ENCODE measurements at places on chromosomes 5 and 9.

- no peak for DNase-seq
These were observed 5.1 kb downstream of the SEMA5A start for GRCh38 chr5:9540791-9541190.

GRCh38 chr9:13427587-13427986 is 148.1 kb upstream of the MPDZ start:
- DNase-seq = no peak

- DNase-seq = no peak
These were observed 12.8 kb upstream of the NUP214 start for GRCh38 chr9:131112374-131113154.

- DNase-seq = no peak
These were observed 1.5 kb downstream of the SPOCK1 start for GRCh38 chr5:137497396-137498290.

DNA sequence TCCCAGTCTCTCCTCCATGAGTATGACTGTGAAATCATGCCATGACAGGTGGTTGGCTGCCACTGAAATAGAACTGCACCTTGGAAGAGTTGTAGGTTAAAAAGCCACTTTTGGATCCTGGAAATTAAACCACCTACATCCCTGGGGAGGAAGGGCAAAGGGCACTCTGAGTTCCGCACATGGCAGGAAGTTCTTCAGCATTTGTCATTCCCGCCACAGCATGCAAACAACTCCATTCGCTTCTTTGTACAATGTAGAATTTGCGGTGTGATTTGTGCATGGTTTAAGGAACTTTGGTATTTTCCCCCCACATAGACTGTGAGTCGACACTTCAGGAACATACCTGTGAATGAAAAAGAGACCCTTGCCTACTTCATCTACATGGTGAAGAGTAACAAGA is 9.8 kb downstream of the SAP30L start:
- DNase-seq = no peak

DNA sequence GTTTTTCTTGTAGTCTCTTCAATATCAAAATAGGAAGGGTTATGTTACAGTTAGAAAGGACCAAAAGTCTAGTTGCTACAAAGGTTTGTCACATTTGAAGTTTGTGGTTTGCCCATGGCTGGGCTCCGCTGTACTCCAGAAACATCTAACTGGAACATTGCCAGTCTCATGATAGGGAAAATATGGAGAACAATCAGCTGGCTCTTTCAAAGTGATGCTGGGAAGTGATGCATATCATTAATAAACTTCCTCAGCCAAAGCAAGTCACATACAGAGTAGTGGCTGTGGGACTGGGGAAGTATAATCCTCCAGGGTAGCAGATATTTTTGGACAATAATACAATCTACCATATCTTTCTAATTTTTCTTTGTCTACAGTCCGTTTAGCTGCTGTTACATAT is 8.8 kb downstream of the BTF3 start:
- DNase-seq = no peak

DNA sequence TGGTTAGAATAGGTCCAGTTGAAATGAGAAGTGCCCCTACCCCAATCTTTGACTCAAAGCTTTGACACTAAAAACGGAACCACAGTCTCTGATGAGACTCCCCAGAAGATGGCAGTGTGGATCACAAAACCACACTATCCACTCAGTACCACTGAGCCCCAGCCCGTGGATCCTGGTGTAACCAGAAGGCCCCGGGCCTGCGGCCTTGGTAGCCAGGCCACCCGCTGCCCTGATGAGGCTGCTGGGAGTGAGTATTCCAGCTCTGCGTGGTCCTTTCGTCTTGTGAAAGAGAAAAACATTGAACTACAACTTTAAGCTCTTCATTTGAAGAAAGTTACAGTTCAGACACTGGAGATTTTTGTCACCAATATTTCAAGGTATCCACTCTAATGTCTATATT is 42.2 kb upstream of the FBP1 start:
- no peak for DNase-seq

DNA sequence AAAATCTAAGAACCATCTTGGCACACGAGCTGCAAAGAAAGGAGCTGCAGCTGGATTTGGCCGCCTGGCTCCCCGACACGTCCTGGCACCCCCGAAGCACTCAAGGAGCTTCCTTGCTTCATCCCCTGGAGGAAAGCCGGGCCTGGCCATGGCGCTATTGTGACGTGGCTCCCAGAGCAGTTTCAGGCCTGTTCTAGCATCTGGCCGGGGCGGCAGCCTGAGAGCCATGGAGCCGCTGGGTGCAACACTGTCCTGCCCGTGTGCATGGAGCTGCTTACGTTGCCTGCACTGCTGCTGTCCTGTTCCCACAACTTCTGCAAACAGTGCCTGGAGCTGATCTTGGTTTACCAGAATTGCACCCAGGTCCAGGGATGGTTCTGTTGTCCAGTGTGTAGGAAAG is 63.5 kb downstream of the PTPDC1 start:
- no peak for DNase-seq

GRCh38 chr9:28158451-28158850 is 585.2 kb upstream of the C9orf72 start:
- no peak for DNase-seq

- no peak for DNase-seq
These were observed 15.6 kb downstream of the STX17 start for GRCh38 chr9:99921875-99922710.

GRCh38 chr5:10607666-10608073 is 43.8 kb downstream of the ANKRD33B start:
- no peak for DNase-seq

DNA sequence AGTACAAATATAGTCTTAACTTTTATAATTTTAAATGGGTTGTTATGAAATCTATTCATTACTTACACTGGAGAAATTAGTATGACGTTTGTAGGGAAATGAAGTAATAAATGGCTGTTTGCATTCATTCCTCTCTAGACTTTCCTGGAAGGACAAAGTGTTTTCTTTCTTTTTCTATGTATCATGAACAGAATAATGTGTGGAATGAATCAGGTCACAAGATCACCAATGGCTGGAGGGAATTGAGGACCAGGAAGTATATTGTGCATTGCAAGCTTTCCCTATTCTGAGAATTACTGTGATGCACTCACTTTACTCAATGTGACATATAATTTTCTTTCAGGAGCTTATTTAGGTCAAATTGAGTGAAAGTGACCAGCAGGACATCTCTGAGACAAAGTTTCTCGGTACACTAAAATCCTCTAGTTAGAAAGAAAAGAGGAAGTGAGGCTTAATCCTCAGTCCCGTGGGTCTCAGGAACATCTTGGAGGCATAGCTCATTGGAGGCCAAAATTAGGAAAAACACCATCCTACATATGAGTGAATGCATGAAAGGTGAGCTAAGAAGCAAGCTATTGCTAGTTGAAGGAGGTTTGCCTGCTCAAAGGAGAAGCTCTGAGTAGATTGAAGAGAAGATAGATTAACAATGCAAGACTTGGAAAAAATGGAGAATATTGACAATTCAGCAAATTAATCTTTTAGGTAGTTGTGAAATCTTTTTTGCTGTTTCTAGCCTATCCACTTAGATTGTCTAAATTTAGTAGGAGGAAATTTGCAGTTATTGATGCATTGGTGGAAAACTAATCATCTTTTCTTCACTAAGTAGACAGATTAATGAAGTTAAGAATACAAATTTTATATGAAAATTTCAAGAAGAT is 28.0 kb downstream of the ERAP2 start:
- DNase-seq = no peak

GRCh38 chr9:101265261-101265660 is 119.5 kb downstream of the BAAT start:
- no peak for DNase-seq

- no peak for DNase-seq
These were observed 2.8 kb upstream of the TEX10 start for GRCh38 chr9:100355561-100355960.

- no peak for DNase-seq
These were observed 561.6 kb downstream of the TAF11L14 start for GRCh38 chr5:18195910-18196309.

DNA sequence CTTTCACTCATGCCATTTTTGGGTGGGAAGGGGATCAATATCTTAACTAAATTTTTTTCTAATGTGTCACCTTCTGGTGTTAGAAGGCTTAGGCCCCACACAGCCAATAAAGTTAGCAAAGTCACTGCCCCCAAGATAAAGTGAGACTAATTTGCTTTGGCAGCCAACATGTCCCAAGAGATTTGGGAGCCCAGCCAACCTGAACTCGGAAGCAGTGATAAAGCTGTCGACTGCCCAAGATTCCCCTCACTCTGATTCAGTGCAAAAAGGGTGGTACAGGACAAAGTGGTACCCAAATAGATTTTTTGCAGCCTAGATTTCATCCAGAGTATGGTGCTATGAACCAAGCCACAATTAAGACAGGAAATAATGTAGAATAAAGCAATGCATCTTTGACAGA is 572.5 kb upstream of the ARRDC3 start:
- no peak for DNase-seq

DNA sequence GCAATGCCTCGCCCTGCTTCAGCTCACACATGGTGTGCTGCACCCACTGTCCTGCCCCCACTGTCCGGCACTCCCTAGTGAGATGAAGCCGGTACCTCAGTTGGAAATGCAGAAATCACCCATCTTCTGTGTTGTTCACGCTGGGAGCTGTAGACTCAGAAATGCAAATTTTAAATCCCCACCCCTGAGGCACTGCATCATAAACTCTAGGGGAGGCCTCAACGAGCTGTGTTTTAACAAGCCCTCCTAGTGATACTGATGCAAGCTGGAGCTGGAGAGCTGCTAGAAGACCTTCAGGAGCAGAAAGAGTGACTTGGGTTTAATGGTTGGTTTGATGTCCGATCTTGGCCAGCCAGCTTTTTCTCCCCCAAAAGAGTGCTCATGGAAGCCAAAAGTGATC is 146.0 kb upstream of the MAST4 start:
- DNase-seq = no peak

DNA sequence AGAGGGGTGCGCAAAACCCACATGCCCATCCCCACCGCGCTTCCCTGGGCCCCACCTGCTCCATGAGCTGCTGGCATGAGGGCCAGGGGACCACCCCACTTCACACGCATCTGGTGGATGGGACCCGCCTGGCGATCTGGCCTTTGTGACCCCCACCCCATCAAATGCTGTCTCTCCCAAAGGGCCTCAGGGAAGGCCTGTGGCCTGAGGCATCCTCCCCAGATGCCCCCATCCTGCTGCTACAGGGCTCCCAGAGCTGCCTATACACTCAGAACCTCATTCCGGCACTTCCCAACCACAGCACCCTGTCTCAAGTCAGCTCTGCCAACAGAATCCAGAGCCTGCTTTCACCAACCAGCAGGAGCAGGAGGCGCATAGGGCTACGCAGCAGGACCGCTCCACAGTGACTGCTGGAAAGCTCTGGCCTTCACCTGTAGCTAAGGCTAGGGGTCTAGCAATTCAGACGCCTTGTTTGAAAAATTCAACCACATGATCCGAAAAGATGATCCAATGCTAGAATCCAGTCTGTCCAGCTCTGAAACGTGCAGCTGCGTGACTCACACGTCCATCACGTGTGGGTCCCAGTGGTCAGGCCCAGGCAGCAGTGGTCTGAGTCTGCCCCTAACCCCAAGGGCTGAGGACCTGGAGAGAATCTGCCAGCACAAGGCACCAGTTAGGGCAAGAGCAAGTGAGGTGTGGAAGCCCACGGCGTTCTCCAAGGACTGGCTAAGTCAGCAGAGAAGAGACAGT is 1.4 kb upstream of the SNAPC4 start:
- DNase-seq = no peak

- DNase-seq = no peak
These were observed 97.8 kb downstream of the TSSK1B start for GRCh38 chr5:113336975-113337374.

DNA sequence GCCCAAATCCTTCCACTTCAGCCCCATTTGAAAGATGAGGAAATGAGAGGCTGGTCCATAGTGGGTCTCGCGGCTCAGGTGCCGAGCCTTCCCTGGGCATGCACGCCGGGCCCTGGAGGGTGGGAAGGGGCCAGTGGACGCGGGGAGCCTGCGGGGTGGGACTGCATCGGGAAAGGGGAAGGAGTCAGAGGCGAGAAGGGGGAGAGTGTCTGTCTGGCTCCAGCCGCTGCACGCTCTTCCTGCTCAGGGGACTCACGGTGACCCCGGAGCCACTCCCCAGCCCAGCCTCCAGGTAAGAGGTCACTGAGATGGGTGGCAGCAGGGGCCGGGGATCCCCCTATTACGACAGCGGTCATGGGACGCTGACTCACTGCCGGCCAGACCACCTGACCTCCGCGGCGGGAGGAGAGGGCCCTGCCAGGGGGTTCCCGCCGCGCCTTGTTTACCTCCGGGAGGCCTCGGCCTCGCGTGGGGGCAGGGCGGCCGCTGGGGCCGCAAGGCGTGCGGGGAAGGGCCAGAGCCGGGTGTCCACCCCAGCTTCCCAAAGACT is 1.9 kb upstream of the SQSTM1 start:
- peak; percentile 69 for DNase-seq

GRCh38 chr5:139698490-139699146 is 50.5 kb downstream of the CXXC5 start:
- DNase-seq = no peak

- DNase-seq = no peak
These were observed 727 bp downstream of the SMAD5 start for GRCh38 chr5:136133222-136133921.

DNA sequence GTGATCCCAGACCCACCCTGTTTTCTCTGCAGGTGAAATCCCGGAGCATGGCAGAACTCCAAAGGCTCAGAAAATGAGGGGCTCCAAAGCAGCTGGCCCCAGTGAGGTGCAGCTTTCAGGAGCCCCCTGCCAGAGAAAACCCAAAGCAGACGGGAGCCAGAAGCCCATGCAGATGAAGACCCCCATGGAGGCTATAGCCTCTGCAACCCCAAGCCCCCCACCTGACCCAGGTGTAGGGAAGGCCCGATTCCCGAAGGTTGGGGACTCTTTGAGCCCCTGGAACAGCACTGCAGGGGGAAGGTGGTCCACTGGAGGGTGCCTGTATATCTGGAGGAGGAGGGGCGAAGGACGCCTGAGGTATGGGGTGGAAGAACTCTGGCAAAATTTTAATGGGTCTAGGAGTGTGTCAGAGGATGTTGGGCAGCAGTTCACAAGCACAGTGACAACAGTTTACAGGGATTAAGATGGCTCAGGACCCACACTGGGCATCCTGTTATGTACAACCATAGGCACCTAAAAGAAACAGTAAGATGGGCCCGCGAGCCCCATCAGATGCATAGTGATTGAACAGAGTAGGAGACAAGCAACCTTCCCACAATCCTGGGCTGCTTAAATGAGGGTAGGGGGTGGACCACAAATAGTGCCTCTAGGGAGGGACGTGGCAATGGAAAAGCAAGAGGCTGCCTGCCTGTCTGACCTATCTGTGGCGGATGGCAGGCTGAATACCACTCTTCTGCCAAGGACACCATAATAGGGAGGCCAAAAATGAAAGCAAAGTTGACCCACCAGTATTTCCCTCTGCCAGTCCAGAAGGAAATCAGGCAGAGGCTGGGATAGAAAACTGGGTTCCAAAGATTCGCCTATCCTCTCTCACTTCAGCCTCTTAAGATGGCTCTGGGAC is 16.4 kb upstream of the ANXA6 start:
- DNase-seq = no peak

- no peak for DNase-seq
These were observed 682 bp downstream of the DHX29 start for GRCh38 chr5:55306641-55307382.

DNA sequence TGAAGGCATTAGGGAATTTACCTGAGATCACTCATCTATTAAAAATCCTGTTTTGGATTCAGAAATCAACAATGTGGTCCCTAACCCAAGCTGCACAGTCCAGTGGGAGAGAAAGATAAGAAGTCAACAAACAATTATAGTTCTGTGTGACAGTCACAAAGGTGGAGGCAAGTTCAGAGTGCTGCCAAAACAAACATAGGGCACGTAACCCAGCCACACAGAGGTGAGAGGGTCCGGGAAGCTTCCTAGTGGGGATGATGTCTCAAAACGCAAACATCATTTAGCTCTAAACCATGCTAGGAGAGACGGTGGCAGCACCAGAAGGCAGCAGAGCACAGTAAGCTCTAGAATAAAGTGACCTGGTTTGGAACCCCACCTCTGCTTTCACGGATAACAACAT is 158.9 kb downstream of the MAPKAP1 start:
- no peak for DNase-seq

Measured in activated CD4-positive, CD25-positive, alpha-beta regulatory T cell treated with anti-CD3 and anti-CD28 coated beads, Interleukin-2, amount 50 U/mL, for 16 hours (primary cell).